ENCODE measurements at places on chromosomes 7 and 10.

DNA sequence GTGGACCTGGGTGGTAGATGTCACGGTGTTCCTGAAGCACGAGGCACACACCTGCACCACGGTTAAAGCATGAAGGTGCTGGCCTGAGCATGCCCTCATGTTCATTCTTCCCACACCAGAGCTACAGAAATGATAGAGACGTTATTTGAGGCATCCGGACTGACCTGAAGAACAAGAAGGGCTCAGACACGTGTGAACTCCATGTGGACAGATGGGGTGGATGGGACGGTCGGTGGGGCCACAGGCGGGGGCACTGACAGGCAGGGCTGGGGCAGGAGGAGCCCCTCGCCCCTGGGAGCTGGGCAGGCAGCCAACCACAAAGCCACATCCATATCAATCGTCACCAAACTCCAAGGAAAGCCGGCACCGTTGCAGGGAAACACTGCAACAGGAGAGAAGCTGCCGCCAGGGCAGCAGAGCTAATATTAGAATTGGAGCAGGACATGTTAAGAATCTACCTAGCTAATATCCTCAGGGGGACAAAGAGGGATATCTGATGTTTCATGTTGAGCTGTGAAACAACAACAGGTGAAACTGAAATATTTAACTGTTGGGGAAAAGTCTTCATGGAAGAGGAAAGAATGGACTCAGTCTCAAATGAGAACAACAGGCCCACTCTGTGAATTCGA lies 37.8 kb upstream of the DIP2C start:
- no peak for DNase-seq

DNA sequence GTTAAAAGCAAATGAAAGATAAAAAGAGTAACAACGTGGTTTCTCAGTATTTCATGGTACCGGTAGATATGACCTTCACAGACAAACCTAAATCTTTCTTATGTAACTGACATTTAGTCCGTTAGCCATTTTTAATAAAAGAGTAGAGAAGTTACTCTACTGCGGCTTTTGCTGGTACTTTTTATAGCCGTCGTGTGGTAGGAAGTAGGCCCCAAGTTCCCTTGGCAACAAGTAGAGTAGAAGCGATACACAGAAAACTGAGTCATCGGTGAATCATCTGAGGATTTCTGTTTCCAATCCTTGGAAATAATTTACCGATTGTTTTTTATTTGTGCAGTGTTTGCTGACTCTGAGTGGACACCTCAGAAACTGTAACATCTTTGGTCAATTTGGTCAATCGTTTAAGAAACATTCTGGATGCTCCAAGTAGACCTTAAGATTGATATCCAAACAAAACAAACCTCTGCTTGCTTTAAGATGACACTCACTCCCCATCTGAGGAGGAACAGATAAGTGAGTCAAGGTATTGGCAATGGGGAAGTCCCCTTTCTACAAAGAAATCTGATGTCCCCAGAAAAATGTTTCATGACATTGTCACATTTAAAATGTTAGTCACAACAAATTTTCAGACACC lies 63.9 kb upstream of the AHR start:
- peak; percentile 93 for DNase-seq

- peak; percentile 92 for DNase-seq
Measured at GRCh38 chr10:71694567-71694968, 25.0 kb downstream of the C10orf105 start.

DNA sequence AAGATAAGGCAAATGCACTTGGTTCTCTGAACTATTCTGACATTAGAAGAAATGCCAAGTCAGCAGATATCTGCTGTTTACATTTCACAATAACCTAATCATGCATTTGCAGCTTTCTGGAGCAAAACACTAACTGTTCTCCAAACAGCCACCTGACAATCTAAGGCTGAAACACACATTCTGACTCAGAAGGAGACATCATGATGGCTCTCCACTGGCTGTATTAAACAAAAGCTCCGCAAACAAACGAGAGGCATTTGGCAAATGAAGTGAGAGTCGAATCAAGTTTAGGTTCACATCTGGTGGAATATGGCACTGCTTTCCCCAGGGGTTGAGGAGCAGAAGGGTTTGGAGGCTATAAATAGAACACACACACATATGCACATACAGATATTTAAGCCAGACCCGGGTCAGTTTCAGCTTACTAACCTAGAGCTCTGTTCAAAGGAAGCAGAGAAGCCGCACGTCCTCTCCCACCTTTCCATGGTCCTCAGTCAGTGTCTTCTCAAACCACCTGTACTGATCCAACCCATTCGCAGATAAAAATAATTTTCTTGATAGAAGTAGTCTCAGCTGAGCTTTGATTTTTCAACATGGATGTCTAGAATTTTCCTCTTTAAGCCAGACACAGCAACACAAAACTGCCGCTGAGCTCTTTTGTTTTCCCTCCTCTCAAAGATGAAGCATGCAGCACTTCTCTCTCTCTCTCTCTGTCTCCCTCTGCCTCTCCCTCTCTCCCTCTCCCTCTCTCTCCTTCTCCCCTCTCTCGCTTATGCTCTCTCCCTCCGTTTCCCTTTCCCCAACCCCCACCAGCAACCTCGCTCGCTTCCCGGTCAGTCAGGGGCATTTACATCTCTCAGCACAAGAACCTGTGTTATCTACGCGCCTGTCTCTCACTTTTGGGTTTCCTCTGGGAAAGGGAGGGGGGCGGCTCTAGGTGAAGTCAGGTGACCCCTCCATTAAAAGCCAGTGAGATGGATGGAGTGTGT lies 682.8 kb downstream of the MAGI2 start:
- peak; percentile 0 for DNase-seq

- peak; percentile 83 for DNase-seq
Measured at GRCh38 chr10:119784340-119785067, 58.7 kb downstream of the INPP5F start.

DNA sequence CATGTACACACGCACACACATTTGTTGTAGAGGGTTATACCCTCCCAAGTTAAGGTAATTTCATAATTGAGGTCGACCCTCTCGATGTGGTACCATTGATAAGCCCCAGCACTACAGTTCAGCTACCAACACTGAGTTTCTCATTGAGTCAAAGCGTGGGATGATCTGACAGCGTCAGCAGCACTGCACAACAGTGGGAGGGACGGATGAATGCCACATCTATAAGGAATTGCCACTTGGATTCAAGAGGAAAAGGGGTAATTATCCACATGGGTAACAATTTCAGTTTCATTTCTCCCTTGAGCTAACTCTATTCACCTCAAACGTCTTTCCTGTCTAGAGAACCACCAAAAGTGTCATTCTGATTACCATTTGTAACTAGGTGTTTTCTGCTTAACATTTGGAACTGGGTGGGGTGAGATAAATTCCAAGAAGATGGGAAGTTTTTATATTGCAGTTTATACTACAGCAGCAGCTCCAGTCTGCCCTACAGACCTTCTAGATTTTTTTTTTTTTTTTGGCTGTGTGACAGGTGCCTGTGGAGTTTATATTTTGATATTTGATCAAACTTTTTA lies 342.9 kb downstream of the AUTS2 start:
- no peak for DNase-seq

GRCh38 chr10:76358743-76359395 lies 927.4 kb downstream of the LRMDA start:
- DNase-seq = no peak

GRCh38 chr10:89151857-89152256 lies 55.3 kb downstream of the CH25H start:
- DNase-seq = no peak

DNA sequence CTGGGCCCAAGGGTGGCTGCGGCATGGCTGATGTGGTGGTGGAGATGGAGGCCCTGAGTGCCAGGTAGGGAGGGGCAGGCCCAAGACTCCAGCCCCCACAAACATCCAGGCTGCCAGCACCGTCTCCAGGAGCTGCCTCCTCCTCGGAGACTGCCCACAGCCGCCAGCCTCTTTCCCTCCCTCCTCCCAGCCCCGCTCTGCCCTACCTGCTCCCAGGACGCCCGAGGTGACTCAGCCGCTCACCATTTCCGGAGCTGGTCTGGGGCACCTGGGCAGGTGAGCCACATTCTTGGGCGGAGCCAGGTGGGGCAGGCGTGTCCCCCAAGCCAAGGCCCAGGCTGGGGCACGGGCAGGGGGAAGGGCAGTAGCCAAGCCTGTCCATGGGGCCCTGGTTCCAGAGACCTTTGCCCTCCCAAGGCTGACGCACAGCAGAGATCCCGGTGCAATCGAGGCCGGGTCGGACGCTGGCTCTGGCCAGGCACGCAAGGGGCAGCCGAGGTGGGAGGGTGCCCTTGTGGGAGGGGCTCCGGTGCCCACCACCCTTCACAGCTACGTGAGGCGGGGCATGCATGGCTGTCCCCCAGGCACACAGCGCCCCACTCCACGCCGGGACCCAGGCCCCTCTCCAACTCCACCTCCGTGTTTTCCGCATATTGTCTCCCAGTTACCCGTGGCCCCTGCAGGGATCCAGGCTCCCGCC lies 8.8 kb downstream of the ADAP1 start:
- no peak for DNase-seq

GRCh38 chr10:107899502-107900062 lies 735.1 kb upstream of the SORCS1 start:
- no peak for DNase-seq

- DNase-seq = no peak
Measured at GRCh38 chr7:157043745-157044144, 33.3 kb upstream of the MNX1 start.

DNA sequence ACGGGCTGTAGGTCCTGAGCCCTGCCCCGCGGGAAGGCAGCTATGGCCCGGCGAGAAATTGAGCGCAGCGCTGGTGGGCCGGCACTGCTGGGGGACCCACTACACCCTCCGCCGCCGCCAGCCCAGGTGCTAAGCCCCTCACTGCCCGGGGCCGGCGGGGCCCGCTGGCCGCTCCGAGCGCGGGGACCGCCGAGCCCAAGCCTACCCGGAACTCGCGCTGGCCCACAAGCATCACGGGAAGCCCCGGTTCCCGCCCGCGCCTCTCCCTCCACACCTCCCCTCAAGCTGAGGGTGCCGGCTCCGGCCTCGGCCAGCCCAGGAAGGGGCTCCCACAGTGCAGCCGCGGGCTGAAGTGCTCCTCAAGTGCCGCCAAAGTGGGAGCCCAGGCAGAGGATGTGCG lies 5.5 kb upstream of the CACUL1 start:
- DNase-seq = no peak

GRCh38 chr7:115005953-115006352 lies 84.1 kb downstream of the MDFIC start:
- DNase-seq = no peak

DNA sequence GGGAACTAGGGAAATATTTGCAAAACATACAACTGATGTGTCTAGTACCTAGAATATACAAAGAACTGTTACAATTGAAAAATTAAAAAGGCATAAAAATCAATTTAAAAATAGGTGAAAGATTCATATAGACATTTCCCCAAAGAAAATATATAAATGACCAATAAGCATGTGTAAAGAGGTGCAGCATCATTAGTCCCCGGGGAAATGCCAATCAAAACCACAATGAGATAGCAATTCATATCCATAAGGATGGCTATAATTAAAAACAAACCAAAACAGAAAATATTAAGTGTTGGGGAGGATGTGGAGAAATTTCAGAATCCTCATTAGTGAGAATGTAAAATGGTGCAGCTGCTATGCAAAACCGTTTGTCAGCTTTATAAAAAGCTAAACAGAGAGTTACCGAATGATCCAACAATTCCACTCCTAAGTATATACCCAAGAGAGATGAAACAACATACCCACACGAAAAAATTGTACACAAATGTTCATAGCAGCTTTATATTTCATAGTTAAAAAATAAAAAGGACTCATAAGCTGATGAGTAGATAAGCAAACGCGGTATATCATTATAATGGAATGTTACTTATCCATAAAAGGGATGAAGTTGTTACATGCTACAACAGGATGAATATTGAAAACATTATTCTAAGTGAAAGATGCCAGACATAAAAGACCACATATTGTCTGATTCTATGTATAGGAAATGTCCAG lies 210.1 kb upstream of the INHBA start:
- DNase-seq = no peak

GRCh38 chr10:11610826-11611247 lies 613 bp downstream of the USP6NL start:
- DNase-seq = peak; percentile 65

DNA sequence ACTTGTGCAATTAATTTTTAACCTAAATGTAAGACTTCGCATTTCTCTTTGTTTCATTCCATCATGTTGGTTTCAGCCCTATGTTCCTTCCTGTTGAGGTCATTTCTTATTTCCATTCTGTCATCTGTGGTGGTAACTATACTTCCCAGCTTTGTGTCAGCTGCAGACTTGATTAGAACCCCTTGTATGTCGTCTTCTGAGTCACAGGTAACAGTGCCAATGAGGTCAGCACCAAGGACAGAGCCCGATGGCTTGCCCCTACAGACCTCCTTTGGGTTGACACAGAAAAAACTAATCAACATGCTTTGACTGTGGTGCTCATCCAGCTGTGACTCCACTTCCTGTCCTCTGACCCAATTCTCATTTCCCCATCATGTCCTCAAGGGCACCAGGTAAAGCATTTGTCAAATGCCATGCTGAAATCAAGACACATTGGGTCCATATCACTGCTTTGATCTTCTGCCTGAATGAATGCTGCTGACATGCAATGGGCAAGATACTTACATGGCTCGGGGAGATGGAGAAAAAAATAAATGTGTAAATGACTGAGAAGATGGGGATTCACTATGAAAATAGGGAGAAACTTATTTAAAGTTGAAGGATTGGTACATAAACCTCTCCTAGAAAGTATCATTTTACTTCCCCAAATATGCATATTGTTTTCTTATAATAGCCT lies 25.6 kb upstream of the CRTAC1 start:
- DNase-seq = peak; percentile 62

DNA sequence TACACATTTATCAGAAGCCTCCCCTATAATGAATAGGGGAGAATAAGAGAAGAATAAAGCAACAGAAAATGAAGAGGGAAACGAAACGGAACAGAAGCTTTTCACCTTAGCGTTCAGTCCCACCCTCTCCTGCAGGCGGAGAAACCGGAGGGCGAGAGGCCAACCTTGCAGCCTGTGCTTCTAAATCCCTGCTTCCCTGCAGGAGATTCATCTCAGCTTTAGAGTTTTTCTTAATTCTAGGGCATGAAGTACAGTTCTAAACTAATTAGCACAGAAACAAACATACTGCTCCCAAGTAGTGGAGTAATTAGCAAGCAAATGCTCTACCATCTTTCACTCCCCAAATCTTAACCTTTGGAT lies 107.2 kb downstream of the CUBN start:
- no peak for DNase-seq

DNA sequence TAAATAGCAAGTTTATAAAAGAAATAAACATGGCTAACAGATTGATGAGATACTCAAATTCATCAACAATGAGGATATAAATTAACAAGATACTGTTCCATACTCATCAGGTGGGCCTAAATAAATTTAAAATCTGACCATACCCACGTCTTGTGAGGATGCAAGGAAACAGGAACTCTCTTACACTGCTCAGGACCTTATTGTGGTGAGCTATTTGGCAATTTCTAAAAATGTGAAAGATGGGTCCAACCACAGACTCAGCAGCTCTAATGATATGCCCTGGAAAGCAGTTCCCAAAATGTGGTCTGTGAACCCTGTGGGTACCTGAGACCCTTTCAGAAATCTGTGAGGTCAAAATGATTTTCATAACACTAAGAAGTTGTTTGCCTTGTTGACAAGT lies 21.5 kb downstream of the RPP38 start:
- DNase-seq = peak; percentile 58
